ENCODE measurements at places on chromosomes 4 and X.

- no peak for DNase-seq
These were observed 1.2 kb downstream of the GUCY1A1 start for GRCh38 chr4:155667568-155668511.

GRCh38 chr4:1360423-1361283, 13.6 kb downstream of the UVSSA start:
- DNase-seq = no peak

- no peak for DNase-seq
These were observed 22.8 kb downstream of the DTHD1 start for GRCh38 chr4:36304138-36304681.

- no peak for DNase-seq
These were observed 1485.3 kb upstream of the TENM3 start for GRCh38 chr4:180757927-180758326.

All from CD4-positive, alpha-beta T cell treated with Interleukin-10 for 1 hour (primary cell).